Mucosa of descending colon (tissue), 3 donors: ENCODE measurements at places on chromosomes 1 and 21. TPM values are rescaled to one million over a fixed set of nuclear protein-coding genes. Genes with fewer than 3 reads are reported as not detected.
A peak's percentile ranks its signal among the peaks of the same experiment; 100 is the strongest.

Gene HSD3B1
- 0.41 TPM for total RNA-seq

Gene HCRTR1
- not detected for total RNA-seq

Gene FAM72C
- total RNA-seq = 0.43 TPM

Gene TTF2
- total RNA-seq = 21.5 TPM

Gene AMY2A
- not detected for total RNA-seq

GRCh38 chr1:175841738-175842187 lies 98.4 kb upstream of the TNR start:
- DNase-seq = no peak

GRCh38 chr1:82225421-82226185 lies 424.9 kb downstream of the ADGRL2 start:
- DNase-seq = no peak

- no peak for DNase-seq
Observed at GRCh38 chr1:231665726-231666125, 39.1 kb downstream of the DISC1 start.

- DNase-seq = no peak
Observed at GRCh38 chr1:54112027-54112426, 40.8 kb downstream of the CDCP2 start.

- DNase-seq = no peak
Observed at GRCh38 chr1:14930247-14930965, 223.1 kb upstream of the TMEM51 start.

DNA sequence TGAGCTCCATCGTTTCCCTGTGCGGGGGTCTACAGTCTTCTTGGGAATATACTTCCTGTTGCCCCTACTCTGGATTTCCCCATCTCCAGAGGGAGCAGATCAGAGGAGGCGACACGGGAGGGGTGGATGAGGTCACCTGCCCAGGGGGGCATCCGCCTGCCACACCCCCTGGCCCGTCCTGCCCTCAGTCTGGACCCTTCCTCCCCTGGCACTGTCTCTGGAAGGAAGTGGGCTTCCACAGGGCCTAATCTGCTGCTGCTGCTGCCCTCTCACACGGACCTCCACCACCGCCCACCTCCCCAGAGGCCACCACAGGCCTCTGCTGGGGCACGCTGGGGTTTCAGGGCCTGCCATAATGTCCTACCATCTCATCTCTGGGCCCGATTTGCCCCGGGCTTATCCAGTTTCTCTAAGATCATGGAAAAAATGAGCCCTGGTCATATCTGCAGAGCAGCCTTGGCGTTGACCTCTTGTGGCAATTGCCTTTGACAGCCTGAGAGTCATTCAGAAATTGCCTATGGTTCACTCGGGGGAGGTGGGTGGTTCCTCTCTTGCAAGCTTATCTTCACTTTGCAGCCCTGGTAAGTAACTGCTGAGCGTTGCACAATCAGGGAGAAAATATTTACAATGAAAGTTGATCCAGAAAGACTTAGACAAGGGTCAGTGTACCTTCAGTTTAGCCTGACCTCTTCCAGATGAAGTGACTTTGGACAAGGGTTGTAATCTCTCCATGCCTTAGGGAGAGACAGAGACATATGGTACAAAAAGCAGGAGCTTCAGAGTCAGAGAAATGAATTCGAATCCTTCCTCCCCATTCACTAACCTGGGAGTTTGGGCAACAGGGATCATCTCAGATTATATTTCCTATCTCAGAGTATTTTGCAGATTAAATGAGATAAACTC lies 252.4 kb downstream of the TOMM20 start:
- DNase-seq = peak; percentile 57

DNA sequence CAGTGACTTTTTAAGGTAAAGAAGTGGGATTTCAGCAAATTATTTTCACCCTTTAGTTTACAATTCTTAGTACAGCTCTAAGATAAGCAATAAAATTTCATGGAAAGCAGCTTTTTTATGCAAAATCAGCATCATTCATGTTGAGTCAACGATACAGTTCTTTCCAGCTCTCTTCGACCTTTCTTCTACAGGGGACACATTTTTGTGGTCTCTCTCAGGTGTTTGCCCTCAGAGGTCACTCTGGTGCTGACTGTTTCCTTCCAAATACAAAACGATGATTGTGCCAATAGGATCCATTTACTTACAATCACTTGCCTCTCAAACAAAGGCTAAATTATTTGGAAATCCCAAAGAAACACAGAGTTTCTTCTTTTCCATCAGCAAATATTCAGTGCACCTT lies 51.0 kb downstream of the PSMG1 start:
- DNase-seq = no peak

DNA sequence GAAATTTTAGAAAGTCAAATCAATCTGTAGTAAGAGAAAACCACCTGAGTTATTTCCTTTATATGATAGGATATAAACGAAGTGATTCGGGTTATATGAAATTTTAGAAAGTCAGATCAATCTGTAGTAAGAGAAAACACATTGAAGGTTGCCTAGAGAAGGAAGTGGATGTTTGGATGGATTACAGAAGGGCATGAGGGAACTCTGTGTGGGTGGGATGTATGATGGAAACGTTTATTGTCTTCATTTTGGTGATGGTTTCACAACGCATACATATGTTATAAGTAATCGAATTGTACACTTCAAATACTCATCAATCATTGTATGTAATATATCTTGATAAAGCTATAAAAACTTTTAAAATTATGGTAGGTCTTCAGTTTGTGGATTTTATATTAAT lies 5.1 kb downstream of the CR1 start:
- DNase-seq = no peak

GRCh38 chr1:48530727-48531351 lies 58.8 kb upstream of the SPATA6 start:
- DNase-seq = peak; percentile 89

GRCh38 chr1:98034505-98034904 lies 113.7 kb upstream of the DPYD start:
- DNase-seq = no peak

- DNase-seq = no peak
Observed at GRCh38 chr1:115954684-115955083, 21.6 kb upstream of the SLC22A15 start.

DNA sequence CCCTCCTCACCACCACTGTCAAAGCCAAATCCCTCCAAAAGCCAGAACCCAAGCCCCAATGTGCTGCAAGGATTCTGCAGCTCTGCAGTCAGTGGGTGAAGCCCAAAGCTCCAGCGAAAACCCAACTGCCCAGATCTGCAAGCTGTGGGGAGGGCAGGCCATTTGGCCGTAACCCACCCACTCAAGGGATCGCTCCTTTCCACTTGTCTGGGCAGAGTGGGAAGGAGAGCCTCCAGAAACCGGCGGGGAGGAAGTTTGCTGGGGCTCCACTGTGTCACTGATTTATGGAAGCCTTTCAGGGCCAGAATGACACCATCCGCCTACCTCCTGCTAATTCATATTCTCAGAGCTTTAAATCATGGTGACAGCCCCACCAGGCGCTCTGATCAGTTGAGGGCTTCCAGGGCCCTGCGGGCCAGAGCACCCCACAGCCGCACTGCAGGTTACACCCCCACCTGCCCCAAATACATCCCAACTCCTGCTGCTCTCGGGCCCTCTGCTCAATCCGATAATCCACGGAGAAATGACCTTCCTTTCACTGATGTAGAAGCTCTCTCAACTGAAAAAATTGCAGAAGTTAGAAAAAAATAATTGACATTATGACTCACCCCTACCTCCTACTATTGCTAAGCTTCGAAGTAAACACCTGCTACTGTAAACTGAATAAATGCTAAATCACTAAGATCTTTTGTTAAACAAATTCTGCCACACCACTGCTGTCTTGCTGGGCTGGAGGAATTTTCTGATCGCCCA lies 40.6 kb upstream of the RAB4A start:
- no peak for DNase-seq

GRCh38 chr21:45448283-45448809 lies 43.4 kb downstream of the COL18A1 start:
- DNase-seq = no peak
